DMS79 (cell line): ENCODE measurements at places on chromosomes 13 and 19.

- DNase-seq: no peak
These were observed 1263.1 kb downstream of the PCDH9 start for GRCh38 chr13:65966991-65967451.

- DNase-seq: no peak
These were observed 33.8 kb upstream of the ONECUT3 start for GRCh38 chr19:1719519-1719918.

DNA sequence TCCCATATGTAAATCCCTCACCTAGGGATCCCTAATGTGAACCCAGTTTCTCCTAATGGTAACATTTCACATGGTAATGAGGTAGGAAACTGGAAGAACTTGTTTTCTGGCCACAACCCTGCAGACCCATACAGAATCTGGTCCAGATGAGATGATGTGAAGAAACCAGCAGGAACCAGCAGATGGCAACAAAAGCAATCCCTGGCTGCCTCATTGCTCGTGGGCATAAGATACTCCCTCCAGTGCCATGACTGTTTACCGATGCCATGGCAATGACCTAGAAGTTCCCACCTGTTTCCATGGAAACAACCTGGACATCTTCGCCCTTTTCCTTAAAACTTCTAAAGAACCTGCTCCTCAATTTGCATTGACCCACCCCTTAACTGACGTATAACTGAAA, 1.4 kb upstream of the CD209 start:
- no peak for DNase-seq

GRCh38 chr13:102550507-102550906, 46.3 kb upstream of the TPP2 start:
- no peak for DNase-seq

GRCh38 chr13:100443998-100444328, 144.6 kb downstream of the GGACT start:
- DNase-seq: no peak

DNA sequence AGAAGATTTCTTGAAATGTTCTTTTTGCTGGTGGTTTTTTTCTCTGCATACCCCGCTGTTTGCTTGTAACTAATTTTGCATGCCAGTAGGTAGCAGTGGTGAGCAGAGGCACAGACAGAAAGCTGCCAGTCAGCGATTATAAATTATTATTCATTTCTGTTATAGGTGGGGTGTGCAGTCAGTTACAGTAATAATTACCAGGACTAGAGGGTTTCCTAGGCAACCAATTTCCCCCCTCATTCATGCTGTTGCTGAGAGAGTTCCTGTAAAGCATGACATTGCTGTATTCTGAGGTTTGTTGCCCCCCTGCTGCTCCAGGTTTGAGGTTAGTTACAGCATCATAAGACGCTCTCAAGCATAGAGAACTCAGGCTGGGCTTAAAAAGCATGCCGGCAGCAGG, 104.5 kb downstream of the URI1 start:
- peak; percentile 77 for DNase-seq

DNA sequence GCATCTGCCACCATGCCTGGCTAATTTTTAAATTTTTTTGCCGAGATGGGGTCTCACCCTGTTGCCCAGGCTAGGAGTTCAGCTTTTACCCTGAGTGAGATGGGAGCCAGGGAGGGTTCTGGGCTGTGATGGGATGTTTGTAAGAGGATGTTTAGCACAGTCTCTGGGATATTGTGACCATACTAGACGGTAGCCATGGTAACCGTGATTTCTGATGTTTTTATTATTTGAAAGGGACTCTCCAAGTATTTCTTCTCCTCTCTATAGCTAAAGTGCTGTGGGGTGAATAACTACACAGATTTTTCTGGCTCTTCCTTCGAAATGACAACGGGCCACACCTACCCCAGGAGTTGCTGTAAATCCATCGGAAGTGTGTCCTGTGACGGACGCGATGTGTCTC, 10.4 kb downstream of the TSPAN16 start:
- DNase-seq: no peak

DNA sequence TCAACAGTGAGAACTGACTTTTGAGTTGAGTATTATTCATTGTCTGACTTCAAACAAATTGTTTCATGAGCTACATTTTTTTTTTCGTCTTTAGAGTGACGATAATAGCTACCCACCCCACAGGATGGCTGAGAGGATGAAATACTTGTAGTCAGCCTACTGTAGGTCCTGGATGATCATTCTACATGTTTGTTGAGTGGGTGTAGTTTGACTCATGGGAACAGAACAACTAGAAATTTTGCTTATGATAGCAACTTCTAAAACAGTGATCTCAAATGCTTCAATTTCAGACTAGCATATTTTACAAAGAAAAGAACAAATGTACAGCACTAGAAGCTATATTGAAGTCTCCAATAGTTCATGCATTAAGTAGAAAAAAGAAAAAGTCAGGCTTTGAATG, 651.8 kb downstream of the PCDH9 start:
- no peak for DNase-seq

DNA sequence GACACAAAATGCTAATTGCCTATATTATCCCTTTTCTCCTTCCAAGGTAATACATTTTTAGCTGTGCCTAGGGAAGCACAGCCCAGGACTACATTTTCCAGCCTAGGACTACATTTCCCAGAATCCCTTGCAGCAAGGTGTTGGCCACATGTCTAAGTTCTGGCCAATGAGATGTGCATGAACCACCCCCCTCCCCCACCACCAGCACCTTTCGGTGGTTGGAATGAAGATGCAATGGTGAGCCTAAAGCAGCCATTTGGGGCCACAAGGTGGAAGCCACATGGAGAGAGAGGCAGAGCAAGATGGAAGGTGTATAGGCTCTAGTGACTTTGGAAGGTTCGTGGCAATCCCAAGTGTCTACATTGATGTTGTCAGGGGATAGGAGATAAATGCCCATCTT, 16.2 kb downstream of the UNC13A start:
- no peak for DNase-seq

DNA sequence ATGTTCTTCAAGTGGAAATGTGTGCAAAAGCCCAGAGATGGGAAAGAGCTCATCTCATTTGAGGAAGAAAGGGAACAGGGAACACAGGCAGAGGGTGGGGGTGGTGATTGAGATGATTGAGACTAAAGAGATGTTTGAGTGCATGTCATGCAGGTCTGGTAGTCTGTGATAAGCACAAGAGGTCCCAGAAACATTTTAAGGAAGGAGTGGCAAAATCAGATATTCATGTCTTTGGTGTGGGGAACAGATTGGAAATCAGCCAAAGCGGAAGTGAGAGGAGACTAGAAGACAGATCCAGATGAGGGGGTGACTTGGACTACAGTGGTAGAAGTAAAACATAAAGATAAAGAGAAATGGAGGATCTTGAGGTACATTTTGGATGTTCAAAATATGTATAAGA, 39.4 kb upstream of the DACH1 start:
- DNase-seq: no peak

- DNase-seq: no peak
These were observed 401.7 kb downstream of the GPC6 start for GRCh38 chr13:93628136-93628797.

GRCh38 chr13:108070925-108071324, 144.4 kb downstream of the LIG4 start:
- DNase-seq: no peak

- no peak for DNase-seq
These were observed 328.1 kb downstream of the TBC1D4 start for GRCh38 chr13:75153834-75154233.

DNA sequence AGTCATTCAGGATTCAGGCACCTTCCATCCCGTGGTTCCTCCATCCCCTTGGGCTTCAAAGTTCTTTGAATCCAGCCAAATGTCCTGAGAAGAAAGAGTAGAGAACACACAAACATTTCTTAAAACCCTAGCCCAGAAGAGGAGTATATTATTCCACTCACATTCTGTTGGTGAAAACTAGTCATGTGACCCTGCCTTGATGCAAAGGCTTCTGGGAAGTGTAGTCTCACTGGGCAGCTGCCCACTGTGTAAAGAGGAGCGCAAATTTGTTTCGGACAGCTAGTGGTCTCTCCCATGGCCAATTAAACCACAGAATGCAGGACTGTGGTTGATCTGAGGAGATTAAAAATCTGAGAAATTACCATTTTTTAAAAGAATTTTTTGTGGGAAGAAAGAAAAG, 304.4 kb downstream of the SUCLA2 start:
- no peak for DNase-seq

GRCh38 chr19:11692127-11692790, 46.5 kb downstream of the ZNF823 start:
- DNase-seq: no peak

DNA sequence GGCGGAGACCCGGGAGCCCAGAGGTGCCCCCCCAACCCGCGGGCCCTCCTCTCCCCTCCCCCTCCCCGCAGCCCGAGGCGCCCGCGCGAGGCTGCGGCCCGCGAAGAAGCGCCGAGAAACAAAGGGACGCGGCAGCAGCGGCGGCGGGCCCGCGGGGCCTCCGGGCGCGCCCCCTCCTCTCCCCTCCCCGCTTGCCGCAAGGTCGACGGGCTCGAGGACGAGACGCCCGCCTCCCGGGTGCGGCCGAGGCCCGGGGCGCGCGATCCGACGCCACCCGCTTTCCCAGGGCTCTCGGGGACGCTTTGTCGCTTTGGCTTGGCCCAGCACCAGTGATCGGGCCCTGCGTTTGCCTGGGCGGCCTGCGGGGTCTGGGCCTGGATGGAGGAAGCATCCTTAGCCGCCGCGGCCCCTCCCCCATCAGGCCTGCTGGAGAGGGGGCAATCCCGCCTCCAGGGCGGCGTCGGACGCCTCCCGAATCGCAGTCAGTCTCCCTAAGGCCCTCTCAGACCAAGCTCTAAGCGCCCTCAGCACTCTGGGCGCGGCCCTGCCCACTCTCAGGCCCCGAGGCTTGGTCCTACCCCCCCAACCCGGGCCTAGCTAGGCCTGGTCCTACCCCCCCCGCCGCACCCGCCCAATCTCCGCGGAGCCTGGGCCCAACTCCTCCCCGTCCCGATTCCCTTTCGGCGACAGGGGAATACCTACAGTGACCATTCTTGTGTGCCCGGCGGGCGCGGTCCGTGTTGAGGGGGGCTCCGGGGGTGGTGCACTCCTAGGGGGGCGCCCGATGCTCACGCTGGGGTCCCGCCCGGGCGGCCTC, 740 bp downstream of the ELAVL3 start:
- peak; percentile 21 for DNase-seq
